Activated B cell treated with CpG ODN at 0.5 μM for 24 hours (primary cell): ENCODE measurements at places on chromosomes 3 and 15.

DNA sequence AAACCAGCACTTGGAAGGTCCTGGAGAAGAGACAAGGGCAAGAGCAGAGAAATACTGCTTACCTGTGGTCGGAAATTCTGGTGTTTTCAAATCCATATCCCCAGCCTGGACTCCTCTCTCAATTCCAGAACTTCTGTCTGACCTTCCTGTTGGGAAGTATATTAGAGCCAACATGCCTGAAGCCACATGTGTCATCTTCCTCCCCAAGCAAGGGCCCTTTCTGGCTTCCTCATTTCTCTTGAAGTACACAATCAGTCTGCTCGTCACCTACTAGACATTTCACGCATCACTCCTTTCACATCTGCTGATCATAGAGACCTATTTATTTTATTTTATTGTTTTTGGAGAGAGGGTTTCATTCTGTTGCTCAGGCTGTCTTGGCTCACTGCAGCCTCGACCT lies 8.4 kb downstream of the PARP14 start:
- DNase-seq, result no peak

DNA sequence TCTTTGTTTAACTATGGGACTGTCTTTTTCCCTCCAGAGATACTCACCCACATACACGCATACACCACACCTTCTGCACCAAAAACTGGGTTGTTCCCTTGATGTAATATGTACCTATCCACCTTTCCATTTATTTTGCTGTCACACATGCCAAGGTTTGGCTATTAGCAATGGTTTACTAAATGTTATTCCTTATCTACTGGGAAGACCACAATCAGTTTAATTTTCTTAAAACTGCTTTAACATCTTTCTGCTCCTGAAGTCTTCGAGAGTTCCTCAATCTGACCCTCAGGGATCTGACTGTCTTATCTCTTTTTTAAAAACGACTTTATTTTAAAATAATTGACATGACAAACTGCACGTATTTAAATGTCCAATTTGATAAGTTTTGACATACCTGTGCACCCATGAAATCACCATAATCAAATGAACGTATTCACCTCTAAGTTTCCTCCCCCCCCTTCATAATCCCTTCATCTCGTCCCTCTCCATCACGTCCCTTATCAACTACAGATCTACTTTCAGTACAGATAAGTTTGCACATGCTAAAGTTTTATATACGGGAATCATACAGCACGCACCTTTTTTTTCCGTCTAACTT lies 805 bp upstream of the TRPM7 start:
- no peak for DNase-seq

- DNase-seq, result no peak
These were observed 12.3 kb upstream of the MUC4 start for GRCh38 chr3:195823999-195824398.

DNA sequence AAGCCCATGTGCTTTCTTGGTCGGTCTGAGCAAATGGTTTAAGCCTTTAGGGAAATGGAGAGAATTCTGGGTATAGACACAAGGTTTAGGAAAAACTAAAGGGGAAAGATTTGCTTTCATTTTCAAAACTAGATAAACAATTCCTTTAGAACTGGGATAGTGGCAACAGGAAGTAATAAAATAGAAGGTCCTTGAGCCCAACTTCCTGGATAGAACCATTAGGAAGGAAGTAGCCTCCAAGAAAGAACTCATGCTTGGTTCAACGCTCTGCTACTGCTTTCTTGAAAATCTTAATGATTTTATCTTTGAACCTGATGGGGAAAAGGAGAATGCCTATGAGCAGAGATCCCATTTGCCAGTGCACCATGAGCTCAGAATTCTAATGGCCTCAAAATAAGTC lies 147.0 kb upstream of the THRB start:
- no peak for DNase-seq

DNA sequence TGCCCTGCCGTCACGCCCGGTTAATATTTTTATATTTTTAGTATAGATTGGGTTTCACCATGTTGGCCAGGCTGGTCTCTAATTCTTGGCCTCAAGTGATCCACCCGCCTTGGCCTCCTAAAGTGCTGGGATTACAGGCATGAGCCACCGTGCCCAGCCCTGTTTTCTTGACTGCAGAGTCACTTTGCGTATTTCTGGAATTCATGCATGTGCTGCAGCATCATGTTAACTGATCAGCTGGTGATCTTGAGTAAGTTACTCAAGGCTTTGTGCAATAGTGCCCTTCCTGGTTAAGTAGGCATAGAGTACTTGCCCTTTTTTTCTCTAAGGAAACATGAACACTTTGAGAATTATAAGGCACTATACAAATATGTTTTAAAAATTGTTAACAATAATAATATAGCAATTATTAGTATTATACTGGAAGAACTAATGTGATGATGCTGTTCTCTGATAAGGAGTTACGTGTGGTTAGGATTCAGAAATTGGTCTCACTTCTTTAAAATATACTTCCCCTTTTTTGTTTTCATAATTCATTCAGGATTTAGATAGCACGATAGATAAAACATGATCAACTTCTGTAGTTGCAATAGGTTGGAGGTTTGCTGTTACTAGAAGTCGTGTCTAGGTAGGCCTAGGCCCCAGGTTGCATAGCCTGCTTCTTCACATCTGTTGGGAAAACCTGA lies 33.6 kb downstream of the GPR171 start:
- DNase-seq, result no peak

DNA sequence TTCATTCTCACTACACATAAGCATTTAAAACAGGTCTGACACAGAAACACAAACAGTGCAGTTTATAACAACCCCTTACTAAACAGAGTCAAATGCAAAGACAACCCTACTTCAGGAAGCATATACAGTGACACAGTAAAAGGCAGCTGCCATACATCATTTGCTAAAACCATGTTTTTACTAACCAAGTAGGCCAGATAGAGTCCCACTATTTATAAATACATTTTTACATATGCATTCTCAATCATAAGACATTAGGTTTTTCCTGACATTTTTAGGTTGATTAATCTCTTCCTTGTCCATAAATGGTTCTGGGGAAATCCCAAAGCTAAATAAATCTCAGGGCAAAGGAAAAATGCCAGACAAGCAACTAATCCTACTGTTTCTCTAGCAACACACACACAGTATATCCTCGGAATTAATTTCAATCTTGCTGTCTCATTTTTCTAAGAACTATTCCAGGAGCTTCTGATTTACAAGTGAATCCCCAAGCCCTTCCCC lies 39.0 kb downstream of the CHAC1 start:
- DNase-seq, result no peak

GRCh38 chr3:45693941-45694521 lies 4.8 kb downstream of the SACM1L start:
- no peak for DNase-seq

GRCh38 chr3:127052121-127052561 lies 69.2 kb downstream of the PLXNA1 start:
- no peak for DNase-seq

DNA sequence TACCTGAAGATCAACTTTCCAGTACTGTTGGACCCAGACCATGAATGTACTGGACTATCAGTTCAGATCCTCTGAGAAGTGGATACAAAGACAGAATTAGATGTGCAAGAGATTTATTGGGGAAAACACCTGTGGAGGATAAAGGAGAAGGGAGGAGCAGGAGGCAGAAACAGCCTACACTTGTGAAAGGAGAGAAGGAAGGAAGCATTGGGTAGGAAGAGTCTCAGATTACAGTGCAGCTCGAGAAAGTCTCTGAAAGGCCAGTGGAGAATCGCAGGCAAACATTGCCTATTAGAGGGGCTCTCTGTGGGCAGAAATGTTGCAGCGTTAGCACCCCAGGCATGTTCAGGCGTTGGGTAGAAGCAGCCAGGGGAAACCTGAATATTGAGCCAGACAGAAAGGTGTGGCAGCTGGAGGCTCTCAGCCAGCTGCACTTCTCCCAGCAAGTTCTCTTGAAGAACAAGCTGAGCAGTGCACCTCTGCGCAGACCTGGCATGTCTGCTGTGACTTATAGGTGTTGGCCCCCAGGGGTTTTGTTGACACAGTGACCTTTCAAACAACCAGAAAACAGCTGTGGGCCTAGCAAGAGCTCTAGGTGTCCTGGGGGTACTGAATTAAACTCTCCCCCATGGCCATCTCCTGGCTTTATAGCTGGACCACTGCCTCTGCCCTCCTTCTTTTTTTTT lies 7.0 kb downstream of the CHST14 start:
- no peak for DNase-seq

GRCh38 chr3:20743553-20744321 lies 557.7 kb upstream of the SGO1 start:
- no peak for DNase-seq

GRCh38 chr3:31942446-31942845 lies 38.6 kb downstream of the OSBPL10 start:
- DNase-seq, result no peak

- DNase-seq, result no peak
These were observed 453.6 kb upstream of the THBS1 start for GRCh38 chr15:39127151-39127790.

- DNase-seq, result no peak
These were observed 151.7 kb downstream of the C3orf38 start for GRCh38 chr3:88301273-88301995.

GRCh38 chr3:120160050-120160449 lies 65.8 kb upstream of the GSK3B start:
- no peak for DNase-seq

DNA sequence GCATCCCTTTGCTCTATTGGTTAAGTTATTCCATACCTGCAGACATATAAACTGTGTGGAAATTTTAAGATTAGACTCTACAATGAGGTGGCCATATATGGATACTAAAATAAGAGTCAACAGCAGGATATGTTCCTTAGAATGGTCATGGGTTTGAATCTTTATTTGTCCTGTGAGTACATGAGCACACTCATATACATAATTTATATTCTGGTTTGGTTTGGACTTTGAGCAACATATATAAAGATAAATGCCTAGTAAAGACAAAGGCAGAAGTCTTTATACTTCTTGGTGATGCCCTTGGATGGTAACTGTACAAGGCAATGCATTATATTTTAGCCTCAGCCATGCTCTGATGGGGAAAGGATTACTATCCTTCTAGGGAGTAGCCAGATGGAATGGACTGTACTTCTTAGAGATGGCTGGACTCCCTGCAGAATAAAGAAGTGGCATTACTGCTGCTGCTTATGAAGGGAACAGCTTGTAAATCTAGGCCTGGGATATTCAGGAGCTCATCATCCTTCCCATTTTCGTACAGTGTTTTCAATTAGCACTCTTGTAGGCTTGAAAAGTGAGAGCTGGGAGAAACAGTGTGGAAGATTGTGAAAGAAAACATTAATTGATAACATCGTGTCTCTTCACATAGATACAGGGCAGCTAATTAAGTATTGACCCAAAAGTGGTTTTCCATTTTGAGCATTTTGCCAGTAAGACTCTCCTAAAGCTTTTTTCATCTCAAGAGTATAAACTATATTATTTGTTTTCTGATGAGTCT lies 60.4 kb downstream of the HMG20A start:
- DNase-seq, result no peak

- DNase-seq, result no peak
These were observed 192.6 kb upstream of the MBNL1 start for GRCh38 chr3:152076148-152076547.

DNA sequence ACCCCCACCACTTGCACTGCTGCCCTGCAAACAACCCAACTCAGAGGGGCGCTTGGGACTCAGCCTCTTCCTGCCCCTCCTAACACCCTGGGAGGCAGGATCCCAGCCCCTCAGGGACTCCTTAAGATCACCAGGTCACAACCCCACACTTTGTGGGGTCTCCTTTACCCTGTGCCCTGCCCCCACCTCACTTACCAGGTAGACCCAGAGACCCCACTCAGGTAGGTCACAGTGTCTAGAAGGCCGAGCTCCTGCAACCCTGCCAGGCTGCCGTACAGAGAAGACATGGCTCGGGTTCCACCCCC lies 9.1 kb downstream of the PLA2G4F start:
- DNase-seq, result peak; percentile 1

DNA sequence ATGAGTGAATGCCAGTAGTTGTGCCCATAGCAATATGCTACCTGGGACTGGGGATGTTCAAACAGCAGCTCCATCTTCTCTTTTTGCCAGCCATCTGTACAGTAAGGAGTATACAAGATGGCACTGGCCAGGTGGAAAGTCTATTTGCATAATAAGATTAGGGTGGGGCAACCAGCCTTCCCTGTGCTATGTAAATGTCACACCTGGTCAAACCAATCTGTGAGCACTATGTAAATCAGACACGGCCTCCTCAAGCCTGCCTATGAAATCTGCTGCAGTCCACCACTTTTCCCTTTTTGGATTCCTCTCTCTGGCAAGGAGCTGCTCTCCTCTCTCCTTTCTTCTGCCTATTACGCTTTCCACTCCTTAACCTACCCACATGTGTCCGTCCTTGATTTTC lies 53.0 kb downstream of the C3orf80 start:
- no peak for DNase-seq

DNA sequence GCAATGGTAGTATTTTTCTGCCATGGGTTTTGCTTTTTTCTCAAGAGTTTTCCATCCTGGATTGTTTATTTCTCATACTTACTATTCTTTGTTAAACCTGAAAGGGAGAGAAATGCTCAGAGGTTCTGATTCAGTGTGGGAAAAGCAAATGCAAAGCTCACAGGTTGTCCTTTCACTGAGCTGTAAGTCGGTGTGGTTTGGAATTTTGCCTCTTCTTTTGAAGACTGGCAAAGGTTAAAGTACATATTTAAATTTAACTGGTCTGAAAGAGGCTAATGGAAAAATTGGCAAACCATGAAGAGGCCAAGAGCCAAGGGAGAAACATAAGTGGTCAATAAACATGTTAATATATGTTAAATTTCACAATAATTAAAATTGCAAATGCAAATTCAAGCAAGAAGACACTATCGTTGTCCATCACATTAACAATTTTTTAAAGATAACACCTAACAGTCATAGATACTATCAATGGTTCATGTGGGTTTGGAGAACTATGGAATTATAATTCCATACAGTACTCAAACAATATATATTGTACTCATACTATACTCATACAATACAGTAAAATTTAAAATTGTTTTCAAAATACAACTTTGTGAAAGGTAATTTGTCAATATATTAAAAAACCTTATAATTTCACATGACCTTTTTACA lies 246.8 kb upstream of the STT3B start:
- DNase-seq, result no peak

DNA sequence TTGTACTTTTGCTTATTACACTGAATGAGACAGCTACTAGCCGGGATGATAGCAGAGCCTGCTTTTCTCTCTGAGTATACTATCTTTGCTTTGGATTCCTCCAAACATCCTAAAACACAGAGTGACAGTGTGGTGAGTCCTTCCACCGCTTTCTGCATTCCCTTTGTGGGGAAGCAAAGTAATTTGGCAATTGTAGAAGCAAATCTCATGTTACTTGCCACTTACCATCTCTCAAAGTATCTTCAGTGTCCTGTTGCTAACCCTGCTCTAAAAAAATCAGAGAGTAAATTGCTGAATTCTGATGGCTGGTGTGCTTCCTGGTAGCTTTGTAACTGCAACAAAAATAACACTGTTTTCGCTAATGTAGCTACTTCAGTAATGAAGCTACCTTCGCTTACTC lies 92.4 kb upstream of the LRRFIP2 start:
- DNase-seq, result no peak

- no peak for DNase-seq
These were observed 146.1 kb upstream of the SLC24A5 start for GRCh38 chr15:47974724-47975123.
